ENCODE measurements at places on chromosomes 13 and 19. TPM values are rescaled to one million over a fixed set of nuclear protein-coding genes. Genes with fewer than 3 reads are reported as not detected.
A peak's percentile ranks its signal among the peaks of the same experiment; 100 is the strongest.

GRCh38 chr13:51770160-51770559 lies 33.8 kb downstream of the DHRS12 start:
- H3K27me3 ChIP-seq, result no peaks in the 10 kb centered on the region
- no peak overlapping the region for H3K4me3 ChIP-seq
- no peak for DNase-seq
- peaks cover 5% of the 10 kb centered on the region for H3K4me1 ChIP-seq

DNA sequence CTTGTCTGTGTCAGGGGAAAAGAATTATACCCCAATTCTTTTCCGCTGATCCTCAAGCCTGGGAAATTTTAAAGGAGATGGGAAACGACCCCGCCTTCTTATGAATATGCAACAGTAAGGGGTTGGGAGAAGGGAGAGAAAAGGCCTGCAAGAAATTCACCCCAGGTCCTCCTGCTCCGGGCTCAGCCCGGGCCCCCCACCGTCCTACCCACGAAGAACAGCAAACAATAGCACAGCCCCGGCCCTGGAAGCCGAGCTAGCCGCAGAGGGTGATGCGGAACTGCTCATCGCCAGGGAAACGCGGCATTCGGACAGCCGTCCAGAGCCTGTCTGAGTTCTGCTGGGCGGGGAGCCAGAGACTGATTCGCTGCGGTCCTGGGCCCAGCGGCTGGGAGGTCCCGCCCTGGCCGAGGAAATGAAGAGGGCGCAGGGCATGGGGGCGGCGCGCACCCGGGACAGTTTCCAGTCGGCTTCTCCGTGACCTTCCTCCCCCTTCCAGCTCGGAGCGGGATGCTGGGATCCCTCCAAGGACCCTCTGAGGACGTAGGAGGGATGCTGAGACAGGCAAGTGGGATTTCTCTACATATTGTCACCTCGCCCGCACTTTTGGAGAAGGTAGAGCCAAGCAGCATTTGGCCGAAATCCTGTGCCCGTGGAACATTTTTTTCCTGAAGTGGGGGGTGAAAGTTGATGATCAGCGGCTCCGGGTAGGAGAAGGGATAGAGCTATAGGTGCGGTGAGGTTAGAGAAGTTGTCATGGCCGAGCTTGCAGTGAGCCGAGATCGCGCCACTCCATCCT lies 82.3 kb upstream of the C1QTNF9B start:
- H3K27ac ChIP-seq, result peak overlapping the region; percentile 64
- H3K27me3 ChIP-seq, result peaks cover 29% of the 10 kb centered on the region
- H3K4me1 ChIP-seq, result peaks cover 13% of the 10 kb centered on the region

DNA sequence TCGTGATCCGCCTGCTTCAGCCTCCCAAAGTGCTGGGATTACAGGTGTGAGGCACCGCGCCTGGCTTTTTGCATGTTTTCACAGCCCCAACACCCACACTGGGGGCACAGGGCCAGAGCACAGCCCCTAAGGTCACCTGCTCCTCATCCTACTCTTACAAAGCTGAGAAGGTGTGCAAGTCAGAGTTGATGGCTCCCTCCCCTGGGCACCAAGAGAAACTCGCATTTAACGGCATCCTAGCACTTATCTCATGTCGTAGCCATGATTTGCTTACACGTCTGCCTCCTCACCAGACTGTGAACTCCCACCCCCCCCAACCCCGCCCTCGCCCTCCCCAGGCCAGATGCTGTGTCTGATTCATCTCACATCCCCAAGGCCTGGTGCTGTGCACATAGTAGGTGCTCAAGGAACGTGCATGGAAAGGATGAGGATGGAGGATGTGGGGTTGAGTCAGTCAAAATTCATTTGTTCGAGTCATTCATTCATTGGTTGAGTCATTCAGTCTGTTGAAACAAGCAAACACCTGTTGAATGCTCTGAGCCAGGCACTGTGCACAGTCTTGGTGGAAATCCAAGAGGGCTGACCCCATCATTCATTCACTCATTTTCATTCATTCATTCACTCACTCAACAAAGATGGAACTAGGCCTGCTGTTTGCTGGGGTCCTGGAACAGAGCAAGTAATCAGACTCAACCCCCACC lies 11.3 kb downstream of the SHANK1 start:
- peaks cover 22% of the 10 kb centered on the region for H3K27me3 ChIP-seq
- no peak overlapping the region for H3K4me3 ChIP-seq
- H3K27ac ChIP-seq, result no peak overlapping the region
- no peak for DNase-seq

GRCh38 chr19:34881982-34882381 lies 44.7 kb upstream of the ZNF30 start:
- H3K36me3 ChIP-seq, result peaks cover 1% of the 10 kb centered on the region
- no peak overlapping the region for H3K4me3 ChIP-seq
- no peak for DNase-seq
- H3K27ac ChIP-seq, result no peak overlapping the region

DNA sequence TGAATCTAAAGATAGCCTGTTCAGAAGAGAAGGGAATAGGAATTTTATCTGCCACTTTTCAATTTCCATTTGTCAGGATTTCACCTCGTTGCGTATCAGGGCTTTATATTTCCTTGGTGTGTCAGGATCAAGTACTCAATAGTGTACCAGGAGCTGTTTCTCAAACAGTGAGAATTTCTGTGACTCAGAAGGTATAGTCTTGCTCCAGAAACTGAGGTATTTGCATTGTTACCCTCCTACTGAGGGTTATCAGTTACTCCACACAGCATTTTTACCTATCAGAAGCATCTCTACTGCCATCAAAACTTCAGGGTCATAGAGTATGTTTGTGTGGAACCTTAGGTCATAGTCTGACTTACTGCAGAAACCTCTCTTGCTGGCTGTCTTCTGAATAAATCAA lies 271.7 kb upstream of the EDNRB start:
- no peak overlapping the region for H3K27ac ChIP-seq
- no peaks in the 10 kb centered on the region for H3K4me1 ChIP-seq
- H3K36me3 ChIP-seq, result no peaks in the 10 kb centered on the region
- H3K4me3 ChIP-seq, result no peak overlapping the region
- peaks cover 3% of the 10 kb centered on the region for H3K27me3 ChIP-seq
- no peak for DNase-seq

GRCh38 chr13:48644141-48644540 lies 9.6 kb upstream of the CYSLTR2 start:
- no peaks in the 10 kb centered on the region for H3K4me1 ChIP-seq
- no peak overlapping the region for H3K4me3 ChIP-seq
- H3K27ac ChIP-seq, result no peak overlapping the region
- no peak for DNase-seq

The NDUFA11 gene
- total RNA-seq, result 217 TPM

GRCh38 chr13:97339019-97339987 lies 94.7 kb upstream of the RAP2A start:
- no peak overlapping the region for H3K27ac ChIP-seq
- no peaks in the 10 kb centered on the region for H3K27me3 ChIP-seq
- H3K36me3 ChIP-seq, result no peaks in the 10 kb centered on the region
- no peak overlapping the region for H3K4me3 ChIP-seq
- H3K4me1 ChIP-seq, result peaks cover 11% of the 10 kb centered on the region
- DNase-seq, result peak; percentile 43

The OR7C1 gene
- not detected for total RNA-seq

- H3K36me3 ChIP-seq, result no peaks in the 10 kb centered on the region
- DNase-seq, result no peak
- H3K27ac ChIP-seq, result no peak overlapping the region
- H3K27me3 ChIP-seq, result no peaks in the 10 kb centered on the region
- H3K4me3 ChIP-seq, result no peak overlapping the region
- no peaks in the 10 kb centered on the region for H3K4me1 ChIP-seq
Measured at GRCh38 chr13:63433546-63434150, 2018.0 kb upstream of the PCDH20 start.

GRCh38 chr13:64278493-64278892 lies 2862.8 kb upstream of the PCDH20 start:
- H3K4me3 ChIP-seq, result no peak overlapping the region
- no peaks in the 10 kb centered on the region for H3K27me3 ChIP-seq
- no peak for DNase-seq
- H3K36me3 ChIP-seq, result no peaks in the 10 kb centered on the region
- no peaks in the 10 kb centered on the region for H3K4me1 ChIP-seq
- H3K27ac ChIP-seq, result no peak overlapping the region

DNA sequence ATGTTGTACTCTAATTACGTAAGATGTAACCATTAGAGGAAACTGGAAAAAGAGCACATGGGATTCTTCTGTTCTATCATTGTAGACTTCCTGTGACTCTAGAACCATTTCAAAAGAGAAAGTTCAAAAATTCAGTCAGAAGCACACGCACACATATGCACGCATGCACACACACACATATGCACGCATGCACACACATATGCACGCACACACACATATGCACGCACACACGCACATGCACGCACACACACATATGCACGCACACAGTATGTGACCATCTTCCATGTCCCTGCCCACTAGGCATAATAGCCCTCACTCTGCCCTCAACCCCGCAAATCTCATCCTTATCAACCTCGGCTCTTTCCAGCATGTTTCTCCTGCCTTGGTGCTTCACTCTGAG lies 14.0 kb downstream of the GP6 start:
- H3K4me1 ChIP-seq, result peaks cover 3% of the 10 kb centered on the region
- H3K36me3 ChIP-seq, result peaks cover 49% of the 10 kb centered on the region
- H3K27ac ChIP-seq, result no peak overlapping the region
- H3K4me3 ChIP-seq, result no peak overlapping the region
- H3K27me3 ChIP-seq, result no peaks in the 10 kb centered on the region

The POSTN gene
- not detected for total RNA-seq

GRCh38 chr13:30805603-30806011 lies 70.3 kb downstream of the ALOX5AP start:
- H3K36me3 ChIP-seq, result peaks cover 2% of the 10 kb centered on the region
- DNase-seq, result no peak
- H3K4me1 ChIP-seq, result peaks cover 23% of the 10 kb centered on the region
- H3K4me3 ChIP-seq, result no peak overlapping the region

The ZNF699 gene
- 6.7 TPM for total RNA-seq

- H3K4me1 ChIP-seq, result peaks cover 29% of the 10 kb centered on the region
- H3K27ac ChIP-seq, result no peak overlapping the region
- DNase-seq, result peak; percentile 34
- H3K27me3 ChIP-seq, result no peaks in the 10 kb centered on the region
- no peak overlapping the region for H3K4me3 ChIP-seq
Measured at GRCh38 chr19:6059988-6060599, 50.2 kb downstream of the RFX2 start.

DNA sequence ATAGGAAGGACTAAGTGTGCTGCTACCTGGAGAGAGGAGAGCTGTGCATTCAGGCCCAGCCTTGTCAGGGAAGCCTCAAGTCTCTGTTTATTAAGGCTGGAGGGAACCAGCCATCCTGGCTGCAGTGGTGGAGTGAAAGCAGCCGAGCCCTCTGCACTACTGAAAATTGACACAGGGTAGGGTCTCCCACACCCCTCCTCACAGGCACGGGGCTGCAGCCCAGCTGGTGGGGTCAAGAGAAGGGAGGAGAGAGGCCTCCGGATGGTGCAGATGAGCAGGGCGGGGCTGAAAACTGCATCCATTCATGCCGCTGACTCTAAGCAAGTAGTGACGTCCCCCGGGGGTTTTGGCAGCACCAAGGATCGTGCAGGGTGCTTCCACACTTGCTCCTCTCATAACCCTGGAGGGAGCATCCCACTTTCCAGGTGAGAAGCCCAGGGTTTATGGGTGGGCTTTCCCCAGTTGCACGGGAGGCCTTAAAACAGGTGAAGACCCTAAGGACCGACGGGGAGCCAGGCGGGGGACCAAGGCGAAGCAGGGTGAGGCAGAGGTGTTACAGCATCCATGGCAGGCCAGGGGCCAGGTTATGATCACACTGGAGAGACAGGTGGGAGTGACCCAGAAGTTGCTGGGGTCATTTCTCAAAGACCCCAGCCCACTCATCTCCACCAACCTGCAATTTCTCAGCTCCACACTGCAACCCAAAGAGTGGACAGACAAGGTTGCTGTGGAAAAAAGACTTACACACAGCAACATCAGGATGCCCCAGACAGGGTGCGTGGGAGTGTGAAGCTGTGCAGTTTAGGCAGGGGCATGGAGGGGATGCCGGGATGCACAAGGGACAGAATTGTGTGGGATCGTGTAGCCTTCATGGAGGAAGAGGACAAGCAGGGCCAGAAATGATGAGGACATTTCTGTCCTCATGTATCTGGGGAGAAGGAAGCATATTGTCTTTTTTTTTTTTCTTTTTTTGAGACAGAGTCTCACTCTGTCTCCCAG lies 36.8 kb downstream of the VSTM2B start:
- no peak for DNase-seq
- no peak overlapping the region for H3K27ac ChIP-seq
- H3K4me1 ChIP-seq, result peaks cover 4% of the 10 kb centered on the region
- H3K36me3 ChIP-seq, result peaks cover 2% of the 10 kb centered on the region
- H3K4me3 ChIP-seq, result no peak overlapping the region

DNA sequence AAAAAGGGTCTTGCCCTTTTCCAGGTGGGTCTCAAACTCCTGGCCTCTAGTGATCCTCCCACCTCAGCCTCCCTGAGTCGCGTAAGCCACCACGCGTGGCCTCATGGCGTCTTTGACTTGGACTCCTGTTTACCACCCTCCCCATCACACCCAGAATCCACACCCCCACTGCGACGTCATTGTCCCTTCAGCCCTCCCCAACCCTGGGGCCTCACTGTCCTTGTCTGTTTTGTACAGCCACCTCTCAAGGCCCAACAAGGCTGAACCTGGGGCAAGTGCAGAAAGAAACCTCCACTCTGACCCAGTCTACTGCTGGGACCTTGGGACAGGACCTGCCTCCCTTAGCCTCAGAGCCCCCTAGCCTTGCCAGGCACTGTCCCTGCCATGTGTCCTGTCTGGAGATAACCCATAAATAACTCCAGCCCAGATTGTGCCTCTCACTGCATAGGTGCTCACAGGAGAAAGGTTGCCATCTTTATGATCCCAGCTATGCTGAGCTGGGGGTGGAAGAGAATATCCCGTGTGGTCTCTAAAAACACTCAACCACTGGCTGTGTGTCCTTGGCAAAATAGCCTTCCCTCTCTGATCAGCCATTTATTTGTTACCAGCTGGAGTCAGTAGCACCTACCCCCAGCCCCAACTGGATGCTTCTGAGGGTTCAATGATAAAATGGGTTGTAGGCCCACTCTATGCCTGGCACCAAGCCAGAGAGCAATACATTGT lies 1.8 kb upstream of the IFI30 start:
- peaks cover 11% of the 10 kb centered on the region for H3K36me3 ChIP-seq
- no peaks in the 10 kb centered on the region for H3K27me3 ChIP-seq
- peaks cover 25% of the 10 kb centered on the region for H3K4me1 ChIP-seq

- no peak for DNase-seq
- no peaks in the 10 kb centered on the region for H3K27me3 ChIP-seq
- peaks cover 8% of the 10 kb centered on the region for H3K4me1 ChIP-seq
- no peak overlapping the region for H3K4me3 ChIP-seq
- no peak overlapping the region for H3K27ac ChIP-seq
Measured at GRCh38 chr19:3606174-3606689, 443 bp downstream of the TBXA2R start.

All from activated CD8-positive, alpha-beta memory T cell treated with anti-CD3 and anti-CD28 coated beads, Interleukin-2, amount 10 ng/mL, durations not matched to agents 7 days and 5 days (primary cell).